ENCODE measurements at places on chromosomes 13 and 19.
A peak's percentile ranks its signal among the peaks of the same experiment; 100 is the strongest.

GRCh38 chr13:96816261-96816660 is 178.0 kb downstream of the OXGR1 start:
- DNase-seq = no peak

DNA sequence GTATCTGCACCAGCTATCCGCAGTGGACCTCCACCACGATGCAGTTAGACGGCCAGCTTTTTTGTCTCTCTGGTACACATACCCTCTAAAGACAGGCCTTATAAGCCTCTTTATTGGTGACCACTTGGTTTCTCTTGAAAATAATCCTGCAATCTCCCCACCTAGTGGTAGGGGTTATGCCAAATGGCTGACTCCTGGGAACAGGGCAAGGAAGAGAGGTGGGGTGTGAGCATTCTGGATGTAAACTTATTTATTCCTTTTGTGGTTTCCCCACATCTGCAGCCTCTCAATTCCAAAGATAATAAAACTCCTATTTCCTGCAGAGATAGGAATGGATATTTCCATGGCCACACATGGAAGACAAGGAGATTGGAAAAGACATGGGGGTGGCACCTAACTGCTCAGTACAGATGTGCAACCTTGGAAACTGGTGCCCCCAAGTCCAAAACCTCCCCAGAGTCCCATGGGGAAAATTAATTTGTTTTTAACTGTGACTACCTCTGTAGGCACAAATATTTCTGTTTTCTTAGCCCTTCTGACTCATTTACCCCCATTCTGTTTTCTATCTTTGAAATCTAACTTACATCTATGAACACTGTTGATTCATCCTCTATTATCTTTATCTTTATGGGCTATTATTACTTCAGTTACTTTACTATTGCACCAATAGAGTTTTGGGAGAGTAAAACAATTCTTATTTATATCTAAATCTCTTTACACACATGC is 112.7 kb upstream of the TSHZ3 start:
- peak; percentile 14 for DNase-seq

GRCh38 chr13:82739881-82740280 is 1142.4 kb downstream of the SLITRK1 start:
- DNase-seq = no peak

DNA sequence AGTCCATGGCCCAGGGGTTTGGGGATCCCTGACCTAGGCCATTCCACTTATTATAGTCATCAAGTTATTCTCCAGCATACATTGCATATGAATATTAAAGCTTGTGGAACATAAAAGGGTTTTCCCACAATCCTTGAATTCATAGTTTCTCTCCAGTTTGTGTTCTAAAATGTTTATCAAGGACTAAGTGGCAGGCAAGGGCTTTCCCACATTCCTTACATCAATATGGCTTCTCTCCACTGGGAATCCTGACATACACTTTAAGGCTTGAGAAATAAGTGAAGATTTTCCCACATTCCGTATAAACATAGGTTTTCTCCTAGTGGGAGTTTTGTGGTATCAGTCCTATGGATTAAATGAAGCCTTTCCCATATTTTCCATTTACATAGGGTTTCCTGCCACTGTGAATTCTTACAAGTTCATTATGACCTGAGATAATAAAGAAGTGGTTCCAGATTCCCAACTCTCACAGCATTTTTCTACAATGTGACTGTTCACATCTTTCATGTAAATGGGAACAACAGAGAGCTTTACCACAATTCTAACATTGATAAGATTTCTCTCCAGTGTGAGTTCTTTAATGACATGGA is 14.5 kb downstream of the ZNF426 start:
- no peak for DNase-seq

- peak; percentile 11 for DNase-seq
These were observed 749 bp downstream of the ZNF264 start for GRCh38 chr19:57192077-57192420.

GRCh38 chr13:107518292-107518691 is 697.0 kb downstream of the LIG4 start:
- DNase-seq = no peak

DNA sequence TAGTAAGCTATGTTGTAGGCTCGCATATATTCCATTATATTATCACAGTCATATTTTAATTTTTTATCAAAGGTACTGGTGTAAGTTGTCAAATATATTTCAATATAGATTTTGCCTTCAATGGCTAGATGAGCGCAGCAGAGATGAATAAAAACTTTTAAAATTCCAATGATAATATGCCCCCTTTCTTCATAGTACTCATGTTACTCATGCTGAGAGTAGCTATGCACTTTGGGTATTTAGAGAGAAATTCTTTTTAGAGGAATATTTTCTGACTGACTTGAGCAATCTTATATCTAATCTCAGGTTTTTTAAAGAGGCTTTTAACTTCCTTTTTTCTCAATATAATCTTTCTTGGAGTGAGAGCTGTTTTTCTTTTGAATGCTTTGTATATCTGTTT is 11.4 kb downstream of the ZNF254 start:
- DNase-seq = peak; percentile 16

GRCh38 chr19:10088949-10089554 is 2.9 kb downstream of the SHFL start:
- no peak for DNase-seq

GRCh38 chr13:107649079-107649478 is 566.3 kb downstream of the LIG4 start:
- DNase-seq = no peak

GRCh38 chr13:44084146-44084545 is 204.4 kb downstream of the LACC1 start:
- no peak for DNase-seq
